GM20000 (cell line): ENCODE measurements at places on chromosomes 5 and 9.

- DNase-seq = no peak
Observed at GRCh38 chr9:32644698-32645097, 9.2 kb upstream of the TAF1L start.

- DNase-seq = no peak
Observed at GRCh38 chr5:36638056-36638455, 31.6 kb downstream of the SLC1A3 start.

DNA sequence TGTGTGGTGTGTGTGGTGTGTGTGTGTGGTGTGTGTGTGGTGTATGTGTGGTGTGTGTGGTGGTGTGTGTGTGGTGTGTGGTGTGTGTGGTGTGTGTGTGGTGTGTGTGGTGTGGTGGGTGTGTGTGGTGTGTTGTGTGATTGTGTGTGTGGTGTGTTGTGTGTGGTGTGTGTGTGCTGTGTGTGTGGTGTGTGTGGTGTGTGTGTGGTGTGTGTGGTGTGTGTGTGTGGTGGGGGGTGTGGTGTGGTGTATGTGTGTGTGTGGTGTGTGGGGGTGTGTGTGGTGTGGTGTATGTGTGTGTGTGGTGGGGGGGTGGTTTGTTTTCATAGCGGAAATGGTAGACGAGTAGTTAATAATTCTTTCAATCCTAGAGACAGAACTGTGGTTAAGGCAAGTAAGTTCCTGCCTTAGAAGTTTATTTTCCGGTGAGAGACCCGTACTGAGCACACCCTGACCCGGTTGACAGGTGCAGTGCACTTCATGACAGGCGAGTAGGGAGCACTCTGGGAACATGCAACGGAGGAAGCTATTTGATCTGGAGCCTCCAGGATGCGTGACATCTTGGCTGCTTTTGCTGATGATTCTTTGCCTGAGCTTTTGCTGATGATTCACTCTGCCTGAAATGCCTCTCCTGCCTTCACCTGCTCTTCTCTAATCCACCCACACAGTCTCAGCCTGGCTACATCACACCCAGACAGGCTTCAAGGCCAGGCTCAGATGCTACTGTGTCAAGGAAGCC is 21.7 kb upstream of the FAT2 start:
- peak; percentile 61 for DNase-seq

DNA sequence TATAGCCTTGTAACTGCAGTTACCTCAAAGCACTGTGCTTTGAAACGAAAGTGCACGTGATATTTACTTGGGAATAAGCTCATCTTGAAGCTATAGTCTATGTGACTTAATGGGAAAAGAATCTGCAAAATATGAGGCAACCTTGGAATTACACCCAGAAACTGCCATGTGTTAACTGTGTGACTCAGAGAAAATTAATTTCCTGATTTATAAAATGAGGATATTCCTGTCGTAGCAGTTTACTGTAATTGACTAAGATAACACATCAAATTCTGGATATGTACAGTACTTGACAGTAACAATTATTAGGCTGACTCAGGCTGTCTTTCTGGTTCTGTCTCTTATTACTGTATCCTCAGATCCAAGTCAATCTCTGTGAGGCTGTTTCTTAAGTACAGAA is 1079.9 kb upstream of the ACO1 start:
- no peak for DNase-seq

DNA sequence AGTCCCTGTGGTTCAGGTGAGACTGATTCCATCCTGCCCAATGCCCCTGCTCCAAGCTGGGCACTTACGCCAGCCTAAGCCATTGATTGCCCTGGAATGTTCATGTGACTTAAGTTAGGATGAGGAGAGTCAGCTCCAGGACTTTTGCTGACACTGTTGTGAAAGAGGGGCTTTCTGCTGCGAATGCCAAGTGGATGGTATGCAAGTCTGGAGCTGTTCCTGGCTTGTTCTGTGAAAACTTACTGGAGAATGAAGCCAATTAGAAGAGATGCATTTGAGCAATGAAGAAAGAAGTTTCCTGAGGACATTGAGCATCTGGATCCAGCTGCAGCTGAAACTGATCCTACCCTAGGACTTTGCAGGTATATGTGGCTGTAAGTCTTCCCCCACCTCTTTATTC is 61.2 kb upstream of the ZFR start:
- DNase-seq = no peak

DNA sequence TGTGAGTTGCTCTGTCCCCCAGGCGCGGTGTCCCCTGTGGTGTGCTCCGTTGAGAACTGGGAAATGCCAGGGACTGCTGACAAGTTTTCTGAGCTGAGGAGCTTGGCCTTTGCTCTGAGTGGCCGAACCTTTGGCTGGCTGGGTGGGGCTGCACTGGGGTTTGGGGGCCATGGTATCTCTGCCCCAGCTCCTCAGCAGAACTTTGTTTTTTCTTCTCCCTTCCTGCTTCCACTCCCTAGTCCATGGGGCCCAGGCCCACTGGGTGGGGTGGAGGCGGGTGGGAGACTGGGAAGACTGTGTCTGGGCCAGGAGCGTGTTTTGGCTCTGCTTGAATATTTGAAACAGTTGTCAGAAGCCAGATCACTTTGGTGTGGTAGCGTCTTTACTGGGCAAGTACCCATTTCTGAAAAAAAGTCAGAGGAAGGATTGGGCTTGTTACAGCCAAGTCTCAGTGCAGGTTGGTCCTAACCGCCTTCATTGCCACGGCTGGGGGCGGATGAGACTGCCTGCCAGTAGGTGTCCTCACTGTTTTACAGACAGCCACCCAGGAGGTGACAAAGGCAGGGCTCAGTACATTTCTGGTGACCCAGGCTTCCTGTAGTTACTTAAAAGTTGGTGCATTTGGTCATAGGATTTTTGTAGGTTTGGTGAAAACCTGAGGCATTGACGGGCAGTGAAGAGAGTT is 92.7 kb downstream of the DAB2IP start:
- DNase-seq = peak; percentile 75

DNA sequence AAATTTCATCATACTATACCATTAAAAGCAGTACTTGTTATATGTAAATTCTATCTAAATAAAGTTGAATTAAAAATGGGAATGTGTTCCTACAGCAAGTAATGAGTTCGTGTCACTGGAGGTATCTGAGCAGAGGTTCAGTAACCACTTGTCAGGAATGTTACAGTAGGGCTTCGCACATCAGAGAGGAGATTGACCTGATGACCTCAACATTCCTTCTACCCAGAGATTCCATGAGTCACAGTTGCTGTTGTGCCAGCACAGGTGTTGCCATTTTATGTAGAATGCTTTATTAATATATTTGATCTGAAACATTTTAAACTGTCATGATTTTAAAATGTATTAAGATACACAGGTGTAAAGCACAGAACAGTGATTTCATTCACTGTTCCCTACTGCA is 60.3 kb downstream of the STX17 start:
- no peak for DNase-seq

DNA sequence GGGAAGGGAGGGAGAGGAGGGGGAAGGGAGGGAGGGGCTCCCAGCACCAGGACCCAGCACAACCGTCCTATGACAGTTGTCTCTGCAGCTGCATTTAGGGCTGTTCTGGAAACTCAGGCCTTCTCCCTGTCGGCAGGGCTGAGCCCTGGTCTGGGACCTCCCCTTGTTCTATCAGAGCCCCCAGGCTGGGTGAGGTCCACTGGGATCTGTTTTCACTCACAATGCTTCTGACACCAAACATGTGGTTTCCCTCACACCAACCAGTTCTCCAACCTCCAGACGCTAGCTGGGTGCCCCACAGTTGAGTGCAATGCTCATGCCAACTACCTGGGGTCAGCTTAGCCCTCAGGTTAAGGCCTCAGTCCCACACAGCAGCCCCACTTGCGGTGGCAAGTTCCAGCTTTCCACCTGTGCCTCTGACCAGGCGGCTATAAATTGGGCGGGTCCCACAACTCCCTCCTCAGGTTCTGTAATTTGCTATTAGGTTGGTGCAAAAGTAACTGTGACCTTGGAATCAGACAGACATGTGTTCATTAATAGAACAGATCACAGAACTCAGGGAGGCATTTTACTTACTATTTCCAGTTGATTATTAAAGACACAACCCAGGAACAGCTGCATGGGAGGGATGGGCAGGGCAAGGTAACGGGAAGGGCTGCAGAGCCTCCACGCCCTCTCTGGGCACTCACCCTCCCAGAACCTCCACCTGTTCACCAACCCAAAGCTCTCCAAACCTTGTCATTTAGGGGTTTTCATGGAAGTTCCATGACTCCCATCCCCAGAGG is 13.5 kb downstream of the ADAMTS2 start:
- no peak for DNase-seq

DNA sequence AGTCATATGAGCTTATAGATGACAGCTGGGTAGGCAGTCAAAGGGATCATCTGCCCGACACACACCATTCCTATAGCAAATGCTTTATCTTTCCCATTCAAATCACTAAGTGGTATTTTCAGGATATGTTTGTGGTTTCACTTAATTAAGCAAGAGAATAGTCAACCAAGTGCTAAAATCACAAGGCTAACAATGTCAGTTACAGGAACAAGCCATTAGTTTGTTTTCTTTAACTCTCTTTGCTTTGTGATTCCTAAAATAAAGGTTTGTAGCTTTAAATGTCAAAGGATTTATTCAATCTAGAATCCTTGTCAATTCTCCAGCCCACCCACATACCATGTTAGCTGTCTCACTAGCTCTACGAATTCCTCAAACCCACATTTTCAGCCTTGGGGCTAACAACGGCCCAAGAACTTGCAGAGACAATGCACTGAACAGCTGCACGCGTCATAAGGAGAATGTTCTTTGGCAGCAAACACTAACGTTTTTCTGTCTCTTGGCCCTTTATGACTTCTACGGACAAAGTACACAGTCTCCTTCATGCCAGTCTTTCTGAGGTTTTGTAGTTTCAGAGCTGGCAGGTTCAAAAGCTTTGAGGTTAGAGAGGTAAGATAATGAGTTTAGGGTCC is 56.6 kb downstream of the ELAVL2 start:
- no peak for DNase-seq

DNA sequence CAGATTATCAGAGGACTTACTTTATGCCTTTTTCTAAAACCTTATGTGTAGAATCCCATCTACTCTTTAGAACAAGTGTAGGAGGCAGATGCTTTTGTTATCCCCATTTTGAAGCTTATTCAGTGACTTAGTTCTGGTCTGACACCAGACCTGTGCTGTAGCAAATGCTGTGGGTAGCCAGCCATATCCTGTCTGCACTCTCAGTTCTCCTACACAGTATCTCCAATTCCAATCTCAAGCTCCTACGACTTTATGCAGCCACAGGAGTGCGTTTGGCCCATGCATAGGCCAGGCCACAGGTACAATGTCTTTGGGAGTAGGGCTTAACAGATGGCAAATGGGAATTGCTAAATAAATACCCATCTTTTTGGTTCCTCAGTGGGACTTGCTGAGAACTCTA is 292.6 kb downstream of the MCTP1 start:
- DNase-seq = peak; percentile 16

DNA sequence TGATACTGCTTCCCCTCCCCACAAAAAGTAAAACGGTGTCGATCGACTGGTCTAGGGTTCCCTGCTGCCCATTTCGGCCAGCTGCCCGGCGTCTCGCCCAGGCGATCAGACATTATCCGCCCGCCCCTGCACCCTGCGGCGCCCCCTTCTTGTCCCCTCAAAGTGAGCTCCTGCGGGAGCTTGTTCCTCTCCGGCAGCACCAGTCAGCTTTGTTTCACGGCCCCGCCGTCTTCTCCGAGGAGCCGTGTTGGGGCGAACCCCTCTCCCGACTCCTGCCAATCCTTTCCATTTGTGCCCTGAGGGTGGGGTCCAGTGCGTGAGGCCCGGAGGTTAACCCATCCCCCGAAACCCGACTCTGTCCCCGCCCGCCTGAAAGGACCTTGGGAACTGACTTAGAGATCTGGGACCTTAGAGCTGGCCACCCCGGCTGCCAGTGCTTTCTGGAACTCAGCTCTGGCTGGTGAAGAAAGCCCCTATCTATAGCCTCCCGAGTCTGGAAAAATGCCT is 518 bp downstream of the UBE2B start:
- peak; percentile 33 for DNase-seq

DNA sequence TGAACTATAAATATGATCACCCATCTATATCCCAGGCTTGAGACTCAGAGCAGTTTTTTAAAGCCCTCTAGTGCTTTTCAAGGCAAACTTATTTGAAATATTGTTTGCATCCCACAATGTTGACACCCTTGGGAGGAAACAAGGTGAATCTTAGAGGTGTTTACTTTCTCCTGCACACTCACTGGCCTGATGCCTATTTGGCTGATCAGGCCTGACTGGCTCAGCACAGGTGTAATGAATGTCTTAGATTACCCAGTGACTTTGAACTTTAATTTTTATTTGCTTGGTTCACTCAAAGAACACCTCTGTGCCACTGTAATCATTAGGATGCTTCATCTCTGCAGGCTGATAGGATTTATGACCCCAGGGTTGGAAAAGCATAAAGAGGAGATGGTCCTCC is 158.3 kb downstream of the KCTD16 start:
- DNase-seq = no peak

DNA sequence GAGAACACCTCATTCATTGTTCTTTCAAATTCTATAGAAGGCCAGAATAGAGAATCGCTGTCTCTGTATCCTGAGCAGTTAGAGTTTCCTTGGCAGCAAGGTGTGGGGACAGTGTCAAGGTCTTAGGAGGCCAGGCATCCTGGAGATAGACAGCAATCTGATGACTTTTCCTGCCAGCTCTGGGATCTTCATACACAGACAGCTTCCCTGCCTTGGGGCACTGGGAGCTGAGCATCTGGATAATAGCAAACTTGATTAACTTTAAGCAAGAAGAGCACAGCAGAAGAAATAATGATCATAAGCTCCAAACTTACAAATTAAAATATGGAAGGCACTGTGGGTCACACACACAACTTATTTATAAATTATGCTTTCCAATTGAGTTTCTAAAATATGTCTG is 86.1 kb upstream of the STK32A start:
- no peak for DNase-seq

- DNase-seq = peak; percentile 45
Observed at GRCh38 chr9:1869843-1870242, 145.3 kb upstream of the SMARCA2 start.

DNA sequence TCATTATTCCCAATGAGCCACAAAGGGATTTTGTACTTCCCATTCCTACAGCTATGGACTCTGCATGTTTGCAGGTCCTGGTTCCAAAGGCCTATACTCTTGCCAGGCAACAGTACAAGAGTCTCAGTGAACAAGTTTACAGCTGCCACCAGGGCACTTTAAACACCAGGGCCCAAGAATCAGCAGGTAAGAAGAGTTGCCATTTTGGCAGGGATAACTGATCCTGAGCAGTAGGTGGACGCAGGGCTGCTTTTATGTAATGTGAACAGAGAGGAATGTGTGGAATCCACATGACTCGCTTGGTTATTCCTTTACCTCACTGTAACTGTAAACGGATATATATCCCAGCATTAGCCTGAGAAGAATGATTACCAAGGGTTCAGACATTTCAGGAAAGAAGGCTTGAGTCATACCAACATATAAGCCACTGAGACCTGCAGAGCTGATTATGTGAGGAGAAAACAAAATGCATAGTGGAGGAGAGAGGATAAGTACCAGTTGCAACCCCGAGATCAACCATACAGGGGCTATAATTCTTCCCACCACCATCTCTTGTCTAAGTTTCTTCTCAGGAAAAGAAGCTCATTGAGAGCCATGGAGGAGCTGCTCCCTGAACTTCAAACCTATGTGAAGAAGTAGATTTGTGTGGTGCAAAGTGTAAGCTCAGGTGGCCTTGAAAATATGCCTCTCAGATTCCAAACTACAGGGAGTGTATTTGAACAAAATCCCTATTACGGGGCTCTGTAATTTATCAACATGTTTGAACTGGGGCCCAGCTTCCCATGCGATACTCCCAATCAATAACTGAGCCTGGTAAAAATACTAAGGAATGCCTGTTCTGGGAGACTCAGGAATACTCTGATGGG is 24.6 kb downstream of the RAPGEF6 start:
- DNase-seq = no peak
